ENCODE measurements at places on chromosomes 4 and X.

- no peak for DNase-seq
These were observed 345.2 kb upstream of the GRID2 start for GRCh38 chr4:91958596-91958995.

DNA sequence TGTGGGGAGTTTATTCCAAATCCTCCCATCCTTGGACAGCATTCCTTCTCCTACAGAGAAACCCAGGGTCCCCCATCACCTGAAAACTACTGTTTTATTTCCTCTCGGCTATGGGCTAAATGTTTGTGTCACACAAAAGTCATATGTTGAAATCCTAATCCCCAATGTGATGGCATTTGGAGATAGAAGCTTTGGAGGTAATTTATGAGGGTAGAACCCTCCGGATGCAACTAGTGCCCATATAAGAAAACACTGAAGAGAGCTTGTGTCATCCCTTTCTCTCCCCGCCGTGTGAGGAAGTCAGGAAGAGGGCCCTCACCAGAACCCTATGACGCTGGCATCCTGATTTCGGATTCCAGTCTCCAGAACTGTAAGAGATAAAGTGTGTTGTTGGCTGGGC is 127.8 kb upstream of the NOCT start:
- no peak for DNase-seq

- DNase-seq: no peak
These were observed 14.5 kb downstream of the CDS1 start for GRCh38 chr4:84597450-84597849.

DNA sequence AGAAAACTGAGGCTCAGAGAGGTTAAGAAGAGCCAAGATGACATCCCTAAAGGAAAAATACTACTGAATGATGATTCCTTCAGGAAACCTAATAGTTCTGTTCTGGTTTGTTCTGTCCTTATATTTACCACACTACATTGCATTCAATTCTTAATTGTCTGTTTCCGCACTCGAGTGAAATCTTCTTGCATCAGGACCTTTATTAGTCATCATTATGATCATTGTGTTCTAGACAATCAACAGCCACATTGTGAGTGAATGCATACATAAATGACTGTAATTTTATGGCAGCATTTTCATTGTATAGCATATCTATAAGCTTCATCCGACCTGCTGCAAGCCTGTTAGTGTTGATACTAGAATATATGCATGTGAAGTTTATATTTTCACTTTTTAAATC is 156.7 kb upstream of the FAM241A start:
- no peak for DNase-seq

GRCh38 chr4:174217273-174218126 is 66.0 kb downstream of the FBXO8 start:
- no peak for DNase-seq

DNA sequence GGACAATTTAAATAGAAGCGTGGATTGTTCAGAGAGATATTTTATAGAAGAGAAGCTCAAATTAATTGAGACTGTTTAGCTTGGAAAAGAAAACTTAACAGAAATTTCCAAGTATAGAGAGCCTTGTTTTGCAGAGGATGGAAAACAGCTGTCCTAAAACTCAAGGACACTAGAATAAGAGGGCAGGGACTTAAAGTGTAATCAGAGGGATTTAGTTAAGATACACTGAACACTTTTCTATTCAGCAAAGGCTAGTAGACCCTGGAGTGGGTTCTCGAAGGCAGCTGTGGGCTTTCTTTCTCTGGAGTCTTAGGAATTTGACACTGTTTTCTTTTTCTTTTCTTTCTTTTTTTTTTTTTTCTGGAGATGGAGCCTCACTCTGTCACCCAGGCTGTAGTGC is 92.7 kb upstream of the ARX start:
- no peak for DNase-seq

DNA sequence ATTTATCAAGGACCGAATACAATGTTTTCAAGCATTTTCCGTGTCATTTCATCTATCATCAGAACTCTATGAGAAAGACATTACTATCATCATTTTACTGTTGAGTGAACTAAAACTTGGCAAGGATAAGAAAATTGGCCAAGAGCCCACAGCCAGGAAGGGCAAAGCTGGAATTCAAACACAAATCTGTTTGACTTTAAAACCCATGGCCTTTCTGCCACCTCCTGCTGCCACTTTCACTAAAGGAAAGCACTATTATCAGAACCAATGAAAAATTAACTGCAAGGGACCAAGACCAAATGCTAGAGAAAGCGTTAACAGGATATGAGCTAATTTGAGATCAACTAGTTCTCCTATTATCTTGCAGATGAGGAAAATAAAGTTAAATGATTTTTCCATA is 2759.2 kb downstream of the ARAP2 start:
- no peak for DNase-seq
